ENCODE measurements at places on chromosomes 2 and 18. TPM values are rescaled to one million over a fixed set of nuclear protein-coding genes. Genes with fewer than 3 reads are reported as not detected.

The POTEC gene
- 0.46 TPM for total RNA-seq

The OTX1 gene
- total RNA-seq, result 2.8 TPM

The SAG gene
- total RNA-seq, result 1.4 TPM

The SPDYA gene
- 1.2 TPM for total RNA-seq

The PIEZO2 gene
- 3.2 TPM for total RNA-seq

The PKDCC gene
- total RNA-seq, result 13.4 TPM

The CLEC4F gene
- total RNA-seq, result not detected

The HRH4 gene
- 0.23 TPM for total RNA-seq

The LOXHD1 gene
- total RNA-seq, result 0.23 TPM

The C2orf80 gene
- total RNA-seq, result 38.1 TPM

The CD28 gene
- total RNA-seq, result 0.69 TPM

The PARD6G gene
- total RNA-seq, result 7.6 TPM

The FSHR gene
- total RNA-seq, result 0.46 TPM

The CYP27A1 gene
- total RNA-seq, result 5.8 TPM

The KCNIP3 gene
- total RNA-seq, result 12.7 TPM

The RRM2 gene
- total RNA-seq, result 14.1 TPM

The CAPN13 gene
- 0.23 TPM for total RNA-seq

The ARHGAP28 gene
- 10.1 TPM for total RNA-seq

The FABP1 gene
- total RNA-seq, result not detected

The RGPD4 gene
- total RNA-seq, result 0.23 TPM

The ADAM23 gene
- 44.1 TPM for total RNA-seq

The PLA2R1 gene
- total RNA-seq, result 7.2 TPM

The POTEI gene
- 1.2 TPM for total RNA-seq

The ACTR2 gene
- total RNA-seq, result 162 TPM

The INHA gene
- total RNA-seq, result 0.69 TPM

The ACMSD gene
- not detected for total RNA-seq

The NT5DC4 gene
- total RNA-seq, result not detected

The MOB1A gene
- 52.4 TPM for total RNA-seq

The CFAP53 gene
- 3.2 TPM for total RNA-seq

The NPPC gene
- 4.4 TPM for total RNA-seq

The PPM1G gene
- total RNA-seq, result 67.1 TPM

The ALK gene
- 21.0 TPM for total RNA-seq

The WDCP gene
- 19.1 TPM for total RNA-seq
